Renal pelvis (tissue), 12 donors: ENCODE measurements at places on chromosomes 16 and 17. TPM values are rescaled to one million over a fixed set of nuclear protein-coding genes. Genes with fewer than 3 reads are reported as not detected.

- DNase-seq: peak; percentile 51
Measured at GRCh38 chr17:27379888-27380533, 76.2 kb upstream of the KSR1 start.

- DNase-seq: no peak
Measured at GRCh38 chr16:74769586-74770190, 4.9 kb downstream of the FA2H start.

DNA sequence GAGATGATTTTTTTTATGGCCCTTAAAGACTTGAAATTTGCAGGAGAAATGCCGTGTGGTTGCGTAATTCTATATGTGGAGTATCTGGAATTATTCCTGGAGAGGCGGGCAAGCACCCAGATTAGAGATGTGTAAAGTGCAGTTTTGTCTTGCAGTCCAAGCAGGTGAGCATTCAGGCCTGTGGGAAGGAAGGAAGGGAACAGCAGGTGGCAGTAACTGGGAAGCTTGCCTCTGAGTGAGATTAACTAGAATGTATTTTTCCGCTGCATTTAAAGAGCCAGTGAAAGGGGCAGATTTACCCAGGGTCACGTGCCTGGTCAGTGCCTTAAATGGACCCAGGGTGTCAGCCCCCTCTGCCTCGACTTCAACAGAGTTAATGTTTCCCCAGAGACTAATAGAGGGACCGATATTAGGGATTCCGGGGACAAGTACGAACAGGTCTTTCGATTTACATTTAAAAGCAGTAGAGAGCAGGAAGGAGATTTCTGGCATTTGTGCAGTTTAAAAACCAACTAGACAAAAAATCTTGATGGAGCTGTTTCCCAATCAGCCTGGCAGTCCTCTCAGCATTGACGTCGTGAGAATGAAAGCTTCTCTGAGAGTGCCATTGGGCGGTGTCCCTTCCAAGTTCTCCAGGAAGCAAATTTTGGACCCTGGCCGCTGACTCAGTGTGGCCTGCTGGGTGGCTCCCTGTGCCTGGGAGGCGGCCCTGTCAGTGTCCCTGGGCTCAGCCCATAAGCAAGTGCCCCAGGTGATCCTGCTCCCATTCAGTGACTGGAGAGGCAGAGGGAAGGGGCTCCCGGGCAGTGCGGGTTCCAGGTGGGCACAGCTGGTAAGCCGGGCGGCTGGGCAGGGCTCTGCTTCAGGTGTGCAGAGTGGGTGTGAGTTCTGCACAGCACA, 38.2 kb downstream of the KSR1 start:
- peak; percentile 60 for DNase-seq

Gene PRAC1
- polyA plus RNA-seq: not detected

- DNase-seq: no peak
Measured at GRCh38 chr17:78532922-78533640, 44.1 kb downstream of the DNAH17 start.

GRCh38 chr17:70773258-70773657, 603.9 kb downstream of the KCNJ2 start:
- DNase-seq: no peak

- no peak for DNase-seq
Measured at GRCh38 chr16:6708576-6709215, 623.9 kb upstream of the RBFOX1 start.

Gene POLR3E
- polyA plus RNA-seq: 61.0 TPM

DNA sequence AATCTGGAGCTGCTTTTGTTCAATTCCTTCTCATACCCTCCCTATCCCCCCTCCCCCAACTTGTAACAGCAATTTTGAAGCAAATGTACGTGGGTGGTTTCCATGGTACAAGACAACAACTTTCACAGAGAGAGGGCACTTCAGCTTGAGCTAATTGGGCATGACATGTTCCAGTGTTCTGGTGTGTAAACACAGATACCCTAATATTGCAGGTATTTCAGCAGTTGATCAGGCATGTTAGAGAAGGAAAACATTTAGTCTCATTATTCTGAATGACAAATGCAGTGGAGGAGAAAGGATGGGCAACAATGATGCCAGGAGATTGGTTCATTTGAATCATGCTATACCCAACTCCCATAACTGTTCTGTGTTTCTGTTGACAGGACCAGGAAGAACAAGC, 137.5 kb downstream of the TRIM37 start:
- DNase-seq: peak; percentile 72

GRCh38 chr16:11949527-11949926, 7.7 kb upstream of the NPIPB2 start:
- DNase-seq: no peak

GRCh38 chr17:45852535-45853297, 8.0 kb downstream of the SPPL2C start:
- DNase-seq: peak; percentile 45

Gene KRT20
- polyA plus RNA-seq: 0.80 TPM

Gene RPL13
- polyA plus RNA-seq: 2,679 TPM

Gene NOD2
- polyA plus RNA-seq: 0.40 TPM

- DNase-seq: no peak
Measured at GRCh38 chr16:17027488-17028129, 443.2 kb downstream of the XYLT1 start.

DNA sequence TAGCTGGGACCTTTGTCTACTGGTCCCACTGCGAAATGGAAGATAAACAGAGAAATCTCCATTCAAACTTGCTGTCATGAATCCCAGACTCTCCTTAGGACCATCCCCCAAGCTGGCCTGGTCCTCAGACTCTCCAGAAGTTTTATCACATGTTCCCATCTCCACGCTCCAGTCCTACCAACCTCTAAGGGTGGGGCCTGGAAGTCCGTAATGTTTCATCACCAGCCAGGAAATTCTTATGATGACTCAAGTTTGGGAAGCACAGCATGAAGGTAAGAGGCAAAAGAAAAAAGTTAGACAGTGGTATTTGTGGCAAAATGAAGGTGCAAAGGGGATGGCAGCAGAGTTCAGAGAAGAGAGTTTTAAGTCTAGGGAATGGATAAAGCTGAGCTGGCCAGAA, 52.7 kb downstream of the ZNF18 start:
- DNase-seq: no peak

GRCh38 chr17:6507535-6507934, 48.8 kb downstream of the PITPNM3 start:
- DNase-seq: no peak

Gene PLXDC1
- polyA plus RNA-seq: 7.4 TPM

Gene TRPV3
- 1.4 TPM for polyA plus RNA-seq

Gene PLCD3
- 35.7 TPM for polyA plus RNA-seq

GRCh38 chr16:15518381-15519351, 84.3 kb downstream of the BMERB1 start:
- no peak for DNase-seq

DNA sequence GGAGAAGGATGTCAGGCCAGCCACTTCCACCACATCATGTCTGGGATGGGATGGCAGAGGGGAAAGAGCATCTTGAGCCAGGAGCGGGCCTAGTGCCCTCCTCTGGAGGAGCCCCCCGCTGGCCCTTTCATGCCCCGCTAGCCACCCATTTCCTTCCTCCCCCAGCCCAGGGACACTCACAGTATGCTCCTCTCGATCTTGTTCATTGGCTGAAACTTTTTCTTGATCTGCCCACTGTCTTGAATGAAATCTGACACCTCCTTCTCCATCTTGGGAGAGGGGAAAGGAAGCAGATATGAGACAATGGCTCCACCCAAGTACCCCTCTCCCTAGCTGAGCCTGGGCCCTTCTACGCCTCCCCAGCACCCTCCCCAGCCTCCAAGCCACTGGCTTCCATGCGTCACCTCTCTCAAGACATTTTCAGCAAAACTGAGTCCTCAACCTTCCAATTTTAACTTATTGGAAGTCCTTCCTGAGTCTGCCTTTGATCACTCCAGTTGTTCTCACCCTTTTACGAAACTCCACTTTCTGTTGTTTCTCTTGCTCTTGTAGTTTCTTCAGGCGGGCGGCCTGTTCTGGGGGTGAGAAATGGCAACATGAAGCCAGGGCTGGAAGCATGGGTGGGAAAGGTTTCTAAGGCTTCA, 7.2 kb downstream of the SPAG7 start:
- no peak for DNase-seq

Gene TBC1D3G
- not detected for polyA plus RNA-seq
